ENCODE measurements at places on chromosomes 3 and 15.
A peak's percentile ranks its signal among the peaks of the same experiment; 100 is the strongest.

- DNase-seq: no peak
Observed at GRCh38 chr15:82040862-82041261, 5.0 kb downstream of the MEX3B start.

DNA sequence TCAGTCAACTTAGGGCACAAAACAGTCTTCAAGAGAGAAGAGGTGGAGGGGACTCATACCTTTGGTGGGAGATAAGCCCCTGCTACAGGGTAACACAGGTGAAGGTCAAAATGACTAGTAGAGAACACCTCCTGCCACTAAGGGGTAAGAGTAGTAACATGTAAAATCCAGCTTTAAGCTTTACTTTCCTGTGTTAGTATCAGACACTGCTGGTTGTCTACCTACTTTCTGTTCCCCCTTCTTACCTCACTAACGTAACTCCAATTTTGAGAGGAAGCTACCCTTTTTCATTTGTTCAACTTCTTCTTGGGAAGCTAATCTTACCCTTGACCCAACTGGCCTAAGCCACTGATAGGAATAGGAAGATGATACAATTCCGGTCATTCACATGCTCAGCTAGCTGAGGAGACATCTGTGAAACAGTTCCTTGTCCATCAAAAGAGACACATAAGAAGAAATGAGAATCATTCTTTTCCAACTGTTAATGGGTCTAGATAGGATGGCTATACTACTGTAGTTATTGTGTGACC is 826.8 kb upstream of the CFAP20DC start:
- no peak for DNase-seq

- peak; percentile 14 for DNase-seq
Observed at GRCh38 chr15:73081321-73081958, 29.2 kb downstream of the NEO1 start.

DNA sequence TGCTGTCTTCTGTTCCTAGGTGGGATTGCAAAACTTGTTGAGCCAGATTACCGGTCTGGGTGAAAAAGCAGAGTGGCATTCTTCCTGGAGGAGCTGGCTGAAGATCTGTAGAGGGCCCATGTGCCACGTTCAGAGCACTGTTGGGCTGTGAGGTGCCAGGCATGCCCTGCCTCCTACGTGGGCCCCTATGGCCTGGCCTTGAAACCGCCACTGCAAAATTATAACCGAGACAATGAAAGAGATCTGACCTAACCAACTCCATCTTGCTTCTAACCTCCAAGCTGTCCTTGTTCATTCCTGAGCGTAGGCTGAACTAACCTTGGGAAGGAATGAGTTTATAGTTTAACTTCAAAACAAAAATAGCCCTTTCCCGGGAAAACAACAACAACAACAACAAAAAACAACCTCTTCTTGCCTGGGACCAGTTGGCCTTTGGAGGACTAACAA is 1.4 kb upstream of the ACAD9 start:
- no peak for DNase-seq

DNA sequence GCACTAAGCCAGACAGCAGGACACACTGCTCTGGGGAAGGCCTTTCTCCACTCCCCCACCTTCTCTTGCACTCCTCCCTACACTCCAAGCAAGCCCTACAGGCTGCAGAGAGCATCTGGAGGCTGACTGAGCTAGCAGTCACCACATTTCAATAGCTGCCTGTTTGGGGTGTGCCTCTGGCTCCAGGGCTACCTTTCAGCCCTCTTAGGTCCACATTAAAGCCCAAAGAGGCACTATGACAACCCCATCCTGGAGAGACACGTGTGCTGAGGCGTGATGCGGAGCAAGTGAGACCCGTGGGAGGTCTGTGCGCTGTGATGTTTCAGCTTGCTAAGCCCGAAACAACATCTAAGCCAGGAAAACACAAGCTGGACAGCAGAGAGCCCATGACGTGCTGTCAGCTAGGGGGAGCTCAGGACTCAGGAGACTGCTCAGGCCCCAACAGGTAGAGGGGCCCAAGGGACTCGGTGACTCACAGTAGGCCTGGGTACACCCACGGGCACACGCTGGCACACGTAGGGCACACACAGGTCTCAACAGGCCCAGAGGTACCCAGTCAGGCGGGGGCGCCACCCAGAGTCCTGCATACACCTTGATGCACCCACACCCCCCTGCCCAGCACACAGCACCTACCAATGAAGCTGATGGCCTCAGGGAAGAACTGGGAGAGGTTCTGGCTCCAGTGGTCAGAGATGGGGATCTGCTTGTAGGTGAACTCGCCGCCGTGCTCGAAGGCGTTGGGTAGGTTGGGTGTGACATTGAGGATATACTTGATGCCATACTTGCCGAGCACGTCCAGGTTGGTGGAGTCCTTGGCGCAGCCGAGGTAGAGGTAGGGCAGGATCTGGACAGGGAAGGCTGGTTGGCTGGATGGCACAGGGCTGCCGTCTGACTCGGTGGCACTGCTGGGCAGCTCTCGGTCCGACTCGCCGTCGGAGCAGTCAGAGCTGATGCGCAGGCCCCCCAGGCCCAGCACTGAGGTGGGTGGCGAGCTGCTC is 2.8 kb downstream of the DUSP7 start:
- DNase-seq: peak; percentile 33

- DNase-seq: no peak
Observed at GRCh38 chr3:72750405-72750965, 97.8 kb downstream of the SHQ1 start.

- peak; percentile 88 for DNase-seq
Observed at GRCh38 chr3:45995236-45996192, at the start of gene FYCO1. Gene FYCO1 (minus strand): TSS chr3:45995824. CDS start chr3:45984910, 10,914 bp downstream.

DNA sequence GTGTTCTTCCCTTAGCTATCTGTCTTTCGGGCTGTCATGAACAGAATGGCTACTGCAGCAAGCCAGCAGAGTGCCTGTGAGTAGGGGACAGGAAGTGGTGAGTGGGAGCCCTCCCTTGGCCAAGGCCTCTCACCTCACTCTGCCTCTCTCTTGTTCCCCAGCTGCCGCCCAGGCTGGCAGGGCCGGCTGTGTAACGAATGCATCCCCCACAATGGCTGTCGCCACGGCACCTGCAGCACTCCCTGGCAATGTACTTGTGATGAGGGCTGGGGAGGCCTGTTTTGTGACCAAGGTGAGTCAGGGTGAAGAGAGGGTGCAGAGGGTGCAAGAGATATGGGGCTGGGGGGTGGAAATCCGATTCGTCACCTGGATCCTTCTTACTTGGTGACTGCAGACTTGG is 3.0 kb downstream of the DLL4 start:
- DNase-seq: no peak

DNA sequence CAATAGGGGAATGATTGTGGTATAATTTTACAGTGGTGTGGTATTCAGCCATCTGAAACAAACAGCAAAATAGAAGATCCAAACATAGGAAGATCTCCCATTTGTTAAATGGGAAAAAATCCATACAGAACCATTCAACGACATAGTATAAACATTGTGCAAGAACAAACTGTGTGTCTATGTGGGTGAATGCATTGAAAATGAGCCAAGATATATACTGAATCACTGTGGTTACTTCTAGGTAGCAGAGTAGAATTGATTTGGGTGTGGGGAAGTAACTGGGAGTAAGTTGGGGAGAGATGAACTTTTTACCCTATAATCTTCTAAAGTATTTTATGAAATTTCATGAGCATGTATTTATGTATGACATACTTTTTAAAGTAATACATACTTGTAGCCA is 123.1 kb upstream of the UMPS start:
- DNase-seq: no peak
